ENCODE measurements at places on chromosomes 13 and 19.

DNA sequence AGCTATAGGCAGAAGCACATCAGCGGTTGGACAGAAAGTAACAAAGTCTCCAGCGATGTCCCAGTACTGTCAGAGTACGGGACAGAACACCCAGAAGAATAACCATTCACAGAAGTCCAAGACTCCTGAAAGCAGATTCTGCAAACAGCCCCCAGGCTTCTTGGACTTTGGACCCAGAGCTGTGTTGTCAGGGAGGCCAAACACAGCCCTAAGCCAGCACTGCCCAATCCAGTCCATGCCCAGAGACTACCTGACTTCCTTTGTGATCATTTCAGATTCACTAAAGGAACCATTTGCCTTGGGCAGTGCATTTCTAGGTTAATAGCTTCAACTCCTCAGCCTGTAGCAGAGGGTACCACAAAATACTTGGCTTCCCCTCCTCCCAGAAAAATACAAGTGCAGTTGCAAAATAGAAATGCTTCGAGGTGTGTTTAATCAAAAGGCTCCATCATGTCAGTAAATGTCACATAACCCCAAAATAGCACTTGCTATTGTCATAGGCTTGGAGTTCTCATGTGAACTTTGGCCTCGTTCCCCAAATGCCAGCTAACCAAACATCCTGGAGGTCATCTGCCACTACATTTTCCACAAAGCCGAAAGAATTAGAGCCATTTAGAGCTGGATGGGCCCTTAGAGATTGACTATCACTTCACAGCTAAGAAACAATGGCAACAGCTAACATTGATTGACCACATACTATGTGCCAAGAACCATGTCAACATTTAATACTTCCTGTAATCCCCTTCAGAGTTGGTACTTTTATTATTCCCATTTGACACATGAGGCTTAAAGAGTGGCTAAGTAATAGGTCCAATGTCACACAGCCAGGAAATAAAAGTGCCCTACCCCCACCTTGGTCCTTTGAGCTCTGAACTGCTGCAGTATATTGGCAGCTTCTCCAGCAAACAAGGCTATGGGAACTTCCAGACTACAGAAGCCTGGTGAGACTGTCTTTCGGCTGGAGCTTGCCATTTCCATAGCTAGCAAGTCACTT lies 329.9 kb downstream of the FOXO1 start:
- no peak for DNase-seq

DNA sequence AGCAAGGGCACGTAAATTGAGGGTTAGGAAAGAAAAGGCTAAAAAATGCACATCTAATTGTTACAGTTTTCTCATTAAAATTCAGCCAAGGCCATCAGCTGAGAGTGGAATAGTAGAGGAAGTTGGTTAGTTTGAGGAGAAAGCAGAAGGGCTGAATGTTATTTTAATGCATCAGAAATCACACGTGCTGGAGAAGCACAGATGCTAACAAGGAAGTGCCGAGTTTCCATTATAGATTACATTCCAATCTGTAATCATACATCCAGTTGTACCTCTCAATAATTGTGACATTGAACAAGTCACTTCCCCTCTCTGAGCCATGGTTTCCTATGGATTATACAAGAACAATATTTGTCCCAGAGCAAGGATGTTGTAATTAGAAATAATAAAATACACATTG lies 25.1 kb downstream of the FPR3 start:
- DNase-seq = no peak

GRCh38 chr13:24888291-24888931 lies 124.4 kb downstream of the RNF17 start:
- DNase-seq = no peak

GRCh38 chr19:7832781-7833180 lies 2.8 kb downstream of the EVI5L start:
- no peak for DNase-seq

DNA sequence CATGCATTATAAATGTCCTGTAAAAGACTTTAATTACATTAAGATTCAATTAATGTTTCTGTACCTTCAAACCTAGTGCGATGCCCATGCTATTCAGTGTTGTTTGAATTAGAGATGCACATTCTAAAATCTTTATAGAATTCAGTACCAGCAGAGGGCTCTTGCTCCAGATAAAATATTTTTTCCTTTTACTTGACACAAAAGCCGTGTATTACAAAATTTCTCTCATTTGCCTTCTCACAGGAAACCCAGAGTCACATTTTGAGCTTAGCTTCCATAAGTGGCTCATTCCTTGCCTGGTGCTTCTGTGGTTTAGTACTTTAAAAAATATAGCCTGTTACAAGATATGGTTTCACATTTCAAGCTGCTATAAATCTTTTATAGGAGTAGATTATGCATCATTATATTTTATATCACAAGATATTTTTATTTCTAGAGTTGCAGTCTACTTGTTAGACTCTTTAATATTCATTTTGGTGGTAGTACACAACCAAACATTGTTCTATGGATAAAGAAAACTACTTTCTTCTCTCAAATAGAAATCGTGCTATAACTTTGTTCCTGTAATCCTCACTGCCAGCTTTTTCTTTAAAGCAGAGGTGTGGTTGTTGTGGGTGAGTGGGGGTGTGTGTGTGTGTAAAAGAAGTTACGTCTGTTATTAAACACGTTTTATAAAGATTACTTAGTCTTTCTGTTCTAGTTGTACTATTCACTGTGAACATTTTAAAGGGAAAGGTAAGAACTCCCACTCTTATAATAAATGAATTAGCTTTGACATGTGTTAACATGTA lies 101.4 kb downstream of the RNF17 start:
- DNase-seq = no peak

DNA sequence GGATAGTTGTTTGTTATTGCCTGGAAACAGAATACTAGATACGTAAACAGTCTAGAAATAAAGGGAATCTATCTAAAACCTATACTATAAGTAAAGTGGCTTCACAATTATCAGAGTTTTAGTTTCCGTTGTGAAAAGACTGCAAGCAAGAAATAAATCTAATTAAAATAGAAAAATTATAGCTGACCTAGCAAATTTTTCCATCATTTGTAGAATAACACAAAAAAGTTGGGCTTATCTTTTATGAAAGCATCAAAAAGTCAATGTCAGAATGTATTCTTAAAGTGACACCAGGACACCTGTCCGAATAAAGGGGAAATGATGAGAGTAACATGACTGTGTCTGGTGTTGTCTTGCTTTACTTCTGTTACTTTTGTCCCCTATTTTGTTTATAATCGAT lies 1248.9 kb upstream of the MIR17HG start:
- no peak for DNase-seq

Measured in activated CD8-positive, alpha-beta memory T cell treated with anti-CD3 and anti-CD28 coated beads for 24 hours (primary cell).